ENCODE measurements at places on chromosomes 1 and 21. TPM values are rescaled to one million over a fixed set of nuclear protein-coding genes. Genes with fewer than 3 reads are reported as not detected.
A peak's percentile ranks its signal among the peaks of the same experiment; 100 is the strongest.

DNA sequence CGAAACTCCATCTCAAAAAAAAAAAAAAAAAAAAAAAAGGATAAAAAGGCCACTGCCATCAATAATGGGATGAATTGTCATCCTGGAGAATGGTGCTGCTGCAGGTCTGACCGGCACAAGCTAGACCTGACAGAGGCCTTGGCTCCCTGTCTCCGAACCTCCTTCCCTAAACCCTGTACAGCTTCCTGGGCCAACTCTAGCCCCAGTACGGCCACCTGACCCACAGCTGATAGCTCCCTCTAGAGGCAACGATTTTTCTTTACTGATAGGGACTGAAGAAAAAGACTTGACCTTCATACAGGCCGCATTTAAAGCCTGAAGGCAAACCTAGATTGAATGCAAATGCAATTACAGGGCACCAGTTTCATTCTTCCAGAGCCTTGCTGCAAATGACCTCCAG, 30.7 kb downstream of the NOL9 start:
- DNase-seq, result no peak

GRCh38 chr1:153058826-153059784, 1.8 kb upstream of the SPRR2A start:
- no peak for DNase-seq

GRCh38 chr1:66402194-66402593, 131.8 kb upstream of the SGIP1 start:
- DNase-seq, result peak; percentile 52

- DNase-seq, result no peak
Observed at GRCh38 chr21:28928578-28929420, 63.9 kb downstream of the LTN1 start.

DNA sequence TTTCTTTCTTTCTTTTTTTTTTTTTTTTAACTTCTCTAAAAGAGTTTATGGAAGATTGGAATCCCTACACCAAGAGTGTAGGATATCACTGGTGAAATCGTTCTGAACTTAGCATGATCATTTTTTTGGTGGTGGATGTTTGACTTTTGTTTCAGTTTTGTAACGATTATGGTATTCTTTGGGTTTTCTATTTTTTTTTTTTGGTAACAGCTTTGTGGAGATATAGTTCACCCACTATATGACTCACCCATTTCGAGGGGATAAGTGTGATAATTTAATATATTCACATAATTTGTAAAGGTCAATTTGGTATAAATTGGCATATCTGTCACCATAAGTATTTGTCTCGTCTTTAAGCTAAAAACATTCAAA, 29.2 kb downstream of the AGPAT3 start:
- DNase-seq, result no peak

DNA sequence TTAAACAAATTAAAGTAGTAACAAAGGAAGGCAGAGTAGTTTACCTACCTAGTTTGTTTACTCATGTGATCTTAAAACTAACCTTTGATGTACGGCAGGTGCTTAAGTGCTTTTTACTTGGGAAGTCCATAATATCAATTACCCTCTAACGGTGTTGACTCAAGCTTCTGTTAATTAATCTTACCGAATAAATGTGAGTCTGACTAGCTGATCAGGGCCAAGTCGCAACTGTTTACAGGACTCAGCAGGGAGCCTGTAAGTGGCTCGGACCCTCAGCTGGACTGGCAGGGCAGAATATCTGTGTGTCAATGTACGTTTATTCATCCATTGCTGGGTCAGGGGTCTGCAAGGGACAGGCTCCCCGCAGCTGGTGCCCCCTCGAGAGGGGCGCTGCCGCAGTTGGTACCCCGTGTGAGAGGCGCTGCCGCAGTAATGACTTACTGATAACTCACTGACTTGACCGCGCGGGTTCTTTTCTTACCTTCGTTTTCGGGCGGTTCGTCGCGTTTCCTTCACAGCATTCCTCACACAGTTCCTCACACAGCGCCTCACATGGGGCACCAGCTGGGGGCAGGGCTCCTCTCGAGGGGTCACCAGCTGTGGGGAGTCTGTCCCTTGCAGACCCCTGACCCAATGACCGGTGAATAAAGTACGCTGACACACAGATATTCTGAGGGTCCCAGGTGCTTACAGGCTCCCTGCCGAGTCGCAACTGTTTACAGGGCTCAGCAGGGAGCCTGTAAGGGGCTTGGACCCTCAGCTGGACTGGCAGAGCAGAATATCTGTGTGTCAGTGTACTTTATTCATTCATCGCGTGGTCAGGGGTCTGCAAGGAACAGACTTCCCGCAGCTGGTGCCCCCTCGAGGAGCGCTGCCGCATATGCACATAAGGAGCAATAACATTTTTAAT, 3.0 kb downstream of the FMO1 start:
- peak; percentile 57 for DNase-seq

Gene THEM5
- not detected for total RNA-seq

DNA sequence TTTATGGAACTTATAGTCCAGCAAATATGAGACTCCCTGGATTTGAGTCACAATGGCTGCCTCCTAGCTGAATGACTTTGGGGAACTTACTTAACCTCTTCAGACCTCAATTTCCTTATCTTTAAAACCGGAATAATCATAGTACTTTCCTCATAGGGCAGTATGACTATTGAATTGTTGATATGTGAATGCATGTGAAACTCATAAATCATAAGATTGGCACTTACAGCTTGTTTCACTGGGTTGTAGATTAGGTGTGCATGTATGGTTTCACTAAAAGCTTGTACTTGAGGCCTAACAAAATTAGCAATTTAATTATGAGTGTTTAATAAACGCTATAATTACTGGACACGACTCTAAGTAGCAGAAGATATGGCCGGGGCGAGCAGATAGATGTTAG, 72.5 kb downstream of the ST6GALNAC5 start:
- no peak for DNase-seq

- peak; percentile 13 for DNase-seq
Observed at GRCh38 chr1:213714645-213715044, 273.1 kb upstream of the PROX1 start.

Gene KLHDC8A
- total RNA-seq, result 0.40 TPM

DNA sequence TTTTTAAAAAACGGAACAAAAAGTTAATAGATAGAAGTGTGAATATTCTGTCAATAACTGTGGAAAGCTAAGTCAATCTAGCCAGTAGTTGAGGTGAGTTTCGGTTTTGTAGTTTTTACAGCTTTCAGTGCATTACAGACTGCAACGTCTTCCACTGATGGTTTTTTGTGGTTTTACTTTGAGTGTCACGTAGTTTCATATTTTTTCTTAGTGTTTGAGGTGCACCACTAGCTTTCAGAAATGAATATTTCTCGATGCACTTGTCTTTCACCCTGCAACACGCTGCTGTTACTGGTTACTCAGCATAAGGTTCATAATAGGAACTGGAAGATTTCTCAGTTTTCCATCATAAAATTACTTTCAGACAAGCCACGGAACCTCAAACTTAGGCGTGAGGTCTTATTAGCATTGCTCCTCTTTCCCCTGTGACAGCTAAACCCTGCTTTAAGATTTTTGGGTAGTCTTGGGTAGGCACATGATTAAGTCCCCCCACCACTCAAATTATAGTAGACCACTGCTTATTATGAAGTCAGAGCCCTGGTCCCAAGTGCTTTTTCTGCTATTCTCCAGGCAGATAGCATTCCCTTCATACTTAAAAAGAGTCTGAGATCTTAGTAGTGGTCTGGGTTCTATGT, 1412.7 kb downstream of the KCNT2 start:
- no peak for DNase-seq

DNA sequence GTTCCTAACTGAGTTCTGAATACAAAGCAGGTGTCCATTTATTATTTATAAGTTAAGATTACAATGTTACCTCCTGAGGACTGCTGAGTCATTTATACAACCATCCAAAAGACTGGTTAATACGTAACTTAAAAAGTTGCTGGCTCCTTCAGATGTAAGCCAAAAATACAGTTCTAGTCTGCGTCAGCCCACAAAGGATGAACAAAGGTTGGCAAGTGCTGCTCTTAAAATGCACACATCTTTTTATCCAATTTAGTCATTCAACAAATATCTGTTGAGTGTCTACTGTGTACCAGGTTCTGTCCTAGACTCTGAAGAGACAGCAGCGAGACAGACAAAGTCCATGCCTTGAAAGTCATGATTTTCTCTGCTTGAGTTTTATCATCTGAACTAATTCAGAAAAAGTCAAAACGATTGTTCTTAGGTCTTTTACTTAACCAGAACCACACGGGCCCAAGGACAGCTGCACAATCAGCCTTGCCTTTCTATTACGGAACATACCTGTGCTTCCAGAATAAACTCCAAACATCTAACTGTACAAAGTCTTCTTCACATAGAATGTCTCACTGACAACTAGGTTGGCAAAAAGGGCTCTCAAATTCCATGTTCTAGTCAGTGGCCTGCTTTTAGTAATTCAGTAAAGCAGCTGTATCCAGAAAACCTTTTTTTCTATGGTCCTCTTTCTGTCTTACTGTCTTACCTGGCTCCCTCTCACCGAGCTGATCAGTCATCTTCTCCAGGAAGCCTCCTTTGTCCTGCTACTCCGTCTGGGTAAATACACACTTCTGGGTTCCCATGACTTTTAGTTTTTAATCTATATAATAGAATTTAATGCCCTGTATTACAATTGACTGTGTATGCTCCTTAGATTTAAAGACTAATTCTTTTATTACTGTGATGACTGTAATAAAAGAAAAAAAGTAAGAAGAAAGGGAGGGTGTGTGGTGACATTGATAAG, 15.5 kb upstream of the CNN3 start:
- DNase-seq, result no peak

- no peak for DNase-seq
Observed at GRCh38 chr1:202953392-202953791, 4.7 kb downstream of the ADIPOR1 start.

GRCh38 chr1:174519844-174520243, 72.1 kb downstream of the GPR52 start:
- no peak for DNase-seq

Gene NBPF20
- 2.1 TPM for total RNA-seq

Gene NUP210L
- 0.06 TPM for total RNA-seq

GRCh38 chr21:38159355-38159754, 97.4 kb upstream of the KCNJ15 start:
- DNase-seq, result peak; percentile 32

GRCh38 chr1:31836638-31837037, 20.8 kb upstream of the SPOCD1 start:
- DNase-seq, result no peak
